ENCODE measurements at places on chromosomes 16 and 17. TPM values are rescaled to one million over a fixed set of nuclear protein-coding genes. Genes with fewer than 3 reads are reported as not detected.

DNA sequence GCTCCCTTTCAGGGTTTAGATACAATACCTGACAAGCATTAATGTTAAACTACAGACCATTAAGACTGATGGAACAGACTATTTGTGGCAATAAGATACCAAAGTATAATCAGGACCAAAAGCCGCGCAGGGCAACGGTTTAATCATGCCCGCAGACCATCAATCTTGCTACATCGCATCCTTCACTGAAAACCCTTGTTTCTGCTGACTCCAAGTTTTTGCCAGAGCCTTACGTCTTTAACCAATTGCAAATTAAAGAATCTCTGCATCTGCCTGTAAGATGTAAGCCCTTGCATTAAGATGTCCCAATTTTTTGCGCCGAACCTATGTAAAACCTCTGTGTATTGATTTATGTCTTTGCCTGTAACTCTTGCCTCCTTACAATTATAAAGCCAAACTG lies 94.2 kb upstream of the RBBP6 start:
- DNase-seq = no peak

DNA sequence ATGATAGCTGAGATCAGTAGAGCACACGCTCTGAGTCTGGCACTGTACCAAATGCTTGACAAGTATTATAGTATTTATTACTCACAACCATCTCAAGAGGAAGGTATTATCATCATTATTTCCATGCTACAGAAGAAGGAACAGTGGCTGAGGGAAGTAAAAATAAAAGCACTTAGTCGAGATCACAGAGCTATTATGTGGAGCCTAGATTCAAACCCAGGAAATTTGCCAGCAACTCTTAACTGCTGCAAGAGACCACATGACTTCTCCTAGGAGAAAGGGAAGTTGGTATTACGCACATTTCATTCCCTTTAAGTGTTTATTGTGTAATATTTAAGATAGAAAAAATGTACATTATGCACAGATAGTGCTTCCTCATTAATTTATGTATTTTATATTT lies 1.0 kb upstream of the RHOT1 start:
- no peak for DNase-seq

DNA sequence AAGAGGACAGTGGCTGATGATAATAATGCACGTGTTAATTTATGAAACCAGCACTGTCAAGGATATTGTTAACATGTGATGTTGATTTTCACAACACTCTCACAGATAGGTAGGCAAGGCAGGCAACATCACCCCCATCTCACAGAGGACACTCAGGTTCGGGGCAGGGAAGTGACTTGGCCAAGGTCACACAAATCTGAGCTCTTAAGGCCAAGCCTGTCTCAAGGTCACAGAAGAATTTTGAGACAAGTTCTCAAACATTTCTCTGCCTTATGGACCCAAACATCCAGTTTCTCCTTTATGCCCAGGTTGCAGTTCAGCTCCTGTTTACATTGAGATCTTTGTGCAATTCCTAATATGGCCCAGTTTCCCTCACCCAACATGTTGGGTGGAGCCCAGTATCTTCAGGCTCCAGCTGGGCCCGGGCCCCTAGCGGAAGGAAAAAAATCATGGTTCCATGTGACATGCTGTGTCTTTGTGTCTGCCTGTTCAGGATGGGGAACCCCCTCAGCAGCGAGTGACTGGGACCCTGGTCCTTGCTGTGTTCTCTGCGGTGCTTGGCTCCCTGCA lies 1.3 kb downstream of the SLC2A4 start:
- DNase-seq = no peak

DNA sequence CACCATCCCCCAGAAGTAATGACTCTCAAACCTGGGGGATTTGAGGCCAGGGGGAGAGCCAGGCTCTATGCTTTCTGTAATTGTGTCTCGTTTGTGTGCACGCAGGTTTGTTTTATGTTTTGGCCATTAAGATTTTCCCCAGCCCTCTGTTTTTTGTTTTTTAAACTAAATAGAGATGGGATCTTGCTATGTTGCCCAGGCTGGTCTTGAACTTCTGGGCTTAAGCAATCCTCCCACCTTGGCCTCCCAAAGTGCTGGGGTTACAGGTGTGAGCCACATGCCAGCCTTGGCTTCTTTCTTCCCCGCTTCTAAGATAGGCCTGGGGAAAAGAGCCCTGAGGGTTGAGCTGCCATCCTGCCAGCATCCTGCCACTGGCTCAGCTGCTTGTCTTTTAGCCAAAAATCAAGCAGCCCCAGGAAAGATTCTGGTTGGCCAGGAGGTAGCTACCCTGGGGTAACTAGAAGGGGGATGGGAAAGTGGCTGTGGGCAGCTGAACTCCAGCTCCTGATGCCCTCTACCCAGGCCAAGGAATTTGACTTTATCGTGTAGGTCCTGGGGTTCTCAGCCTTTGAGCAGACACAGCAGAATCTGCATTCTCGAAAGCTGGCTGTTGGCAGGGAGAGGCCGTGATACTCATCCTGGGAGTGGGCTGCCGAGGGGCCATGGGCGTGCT lies 18.4 kb downstream of the KDM8 start:
- DNase-seq = no peak

PRR35 gene
- total RNA-seq = not detected

AKAP10 gene
- total RNA-seq = 40.8 TPM

NPIPB8 gene
- total RNA-seq = 0.89 TPM

FN3K gene
- 1.9 TPM for total RNA-seq
